SK-N-DZ (cell line): ENCODE measurements at places on chromosomes 11 and 22.
A peak's percentile ranks its signal among the peaks of the same experiment; 100 is the strongest.

GRCh38 chr11:6237761-6238302 is 1.1 kb upstream of the CNGA4 start:
- no peak for DNase-seq

GRCh38 chr11:98564233-98564632 is 456.5 kb upstream of the CNTN5 start:
- DNase-seq = no peak

DNA sequence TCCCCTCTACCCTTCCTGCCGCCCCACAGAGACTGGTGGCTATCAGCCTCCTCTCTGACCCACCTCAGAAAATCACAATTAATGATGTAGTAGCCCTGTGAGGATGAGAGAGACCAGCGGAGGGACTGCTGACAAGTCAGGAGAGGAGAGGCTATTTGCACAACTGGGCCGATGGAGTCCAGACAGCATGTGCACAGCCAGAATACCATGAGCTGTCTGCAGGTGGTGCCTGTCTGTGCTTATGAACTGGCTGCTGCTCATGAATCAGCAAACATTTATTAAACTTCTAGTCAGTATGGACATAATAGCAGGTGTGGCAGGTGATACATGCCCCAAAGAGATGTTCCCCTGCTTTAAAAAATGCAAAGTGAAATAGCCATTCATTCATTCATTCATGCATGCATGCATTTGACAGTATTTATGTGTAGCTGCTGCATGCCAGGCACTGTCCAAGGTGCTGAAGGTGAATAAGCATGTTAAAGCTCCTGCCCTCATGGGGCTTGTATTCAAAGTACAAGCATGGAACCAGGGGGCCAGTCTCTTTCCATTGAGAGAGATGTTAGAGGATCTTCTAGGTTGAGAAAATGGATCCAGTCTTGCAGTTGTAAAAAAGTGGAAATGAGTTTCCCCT is 141.3 kb downstream of the GRIK4 start:
- DNase-seq = no peak

- no peak for DNase-seq
Measured at GRCh38 chr11:11265320-11265719, 87.7 kb downstream of the CSNK2A3 start.

- DNase-seq = no peak
Measured at GRCh38 chr22:30307041-30307574, 17.8 kb upstream of the CASTOR1 start.

GRCh38 chr11:101949680-101950220 is 33.4 kb upstream of the ANGPTL5 start:
- no peak for DNase-seq

DNA sequence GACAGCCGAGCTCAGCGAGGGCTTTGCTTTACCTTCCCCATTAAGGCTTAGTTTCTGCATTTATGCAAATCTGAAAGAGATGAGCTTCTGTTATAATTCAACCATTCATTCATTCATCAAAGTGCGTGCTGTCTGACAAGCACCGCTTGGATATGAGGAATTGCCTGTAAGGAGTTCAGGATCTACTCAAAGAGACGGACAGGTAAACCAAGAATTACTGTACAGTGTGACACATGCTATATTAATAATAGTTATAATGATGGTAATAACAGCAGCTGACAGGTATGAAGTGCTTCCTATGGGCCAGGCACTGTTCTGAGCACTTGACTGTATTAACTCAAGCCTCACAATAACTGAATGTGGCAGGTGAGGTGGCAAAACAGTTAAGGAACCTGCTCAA is 109.9 kb upstream of the TBCEL start:
- no peak for DNase-seq

GRCh38 chr11:78921509-78921908 is 346.8 kb upstream of the NARS2 start:
- peak; percentile 75 for DNase-seq

DNA sequence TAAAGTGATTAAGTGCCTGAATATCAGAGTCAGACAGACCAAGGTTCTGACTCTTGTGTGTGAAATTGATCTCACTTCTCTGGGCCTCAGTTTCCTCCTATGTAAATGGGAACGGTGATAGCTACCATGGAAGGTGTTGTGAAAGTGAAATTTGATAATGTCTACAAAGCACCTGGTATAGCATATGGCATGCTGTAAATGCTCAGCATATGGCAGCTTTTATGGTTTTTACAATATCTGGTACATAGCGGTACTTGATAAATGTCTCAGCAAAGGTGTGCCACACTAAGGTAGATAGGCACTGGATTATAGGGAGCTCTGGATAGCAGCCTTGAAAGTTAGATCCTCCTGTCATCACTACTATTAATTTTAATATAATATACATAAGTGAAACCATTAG is 19.9 kb downstream of the POU2AF2 start:
- no peak for DNase-seq

DNA sequence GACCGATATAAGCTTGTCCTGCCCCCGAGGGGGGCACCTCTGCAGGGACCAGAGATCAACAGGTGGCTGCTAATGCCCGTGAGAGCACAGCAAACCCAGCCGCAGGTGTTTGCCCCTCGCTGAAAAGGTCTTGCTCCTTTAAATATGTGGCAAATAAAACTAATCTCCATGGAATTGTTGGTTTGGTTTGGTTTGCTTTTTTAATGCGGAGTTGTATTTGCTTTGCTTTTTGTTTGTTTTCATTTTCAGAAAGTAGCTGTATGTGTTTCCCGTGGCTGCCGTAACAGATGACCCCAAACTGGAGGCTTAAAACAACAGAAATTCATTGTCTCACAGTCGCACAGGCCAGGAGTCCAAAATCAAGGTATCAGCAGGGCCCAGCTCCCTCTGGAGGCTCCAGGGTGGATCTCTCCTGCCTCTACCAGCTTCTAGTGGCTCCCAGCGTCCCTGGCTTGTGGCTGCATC is 93.0 kb downstream of the CELSR1 start:
- no peak for DNase-seq

DNA sequence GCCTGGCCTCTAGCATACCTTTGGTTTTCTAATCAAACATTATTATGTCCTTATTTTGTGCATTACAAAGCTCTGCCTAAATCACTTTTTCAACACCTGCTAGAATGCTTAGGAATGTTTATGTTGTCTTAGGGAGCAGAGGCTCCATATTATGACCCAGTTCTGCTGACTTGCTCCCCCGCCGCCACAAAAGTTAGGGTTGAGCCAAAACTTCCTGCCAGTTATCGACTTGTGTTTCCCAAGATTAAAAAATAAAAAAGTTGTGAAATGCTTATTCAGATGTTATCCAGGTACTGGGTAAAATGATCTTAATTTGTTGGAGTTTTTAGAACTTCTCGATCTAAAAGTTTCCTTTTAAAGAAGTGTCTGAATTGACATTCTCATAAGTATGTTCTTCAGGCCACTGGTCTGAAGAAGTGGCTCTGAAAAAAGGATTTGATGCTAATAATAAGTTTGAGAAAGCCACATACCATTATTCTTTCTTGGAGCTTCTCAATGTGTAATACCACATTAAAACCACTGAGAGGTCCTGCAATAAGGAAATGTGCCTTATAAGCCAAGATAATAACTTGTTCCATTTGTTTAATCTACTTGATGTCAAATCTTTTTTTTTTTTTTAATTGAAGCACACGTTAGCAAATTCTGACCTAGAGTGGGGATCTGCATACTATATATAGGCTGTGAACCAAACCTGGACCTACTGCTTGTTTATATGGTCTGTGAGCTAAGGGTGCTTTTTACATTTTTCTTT is 2.2 kb downstream of the RNF185 start:
- DNase-seq = no peak

GRCh38 chr11:82012276-82012675 is 721.4 kb downstream of the FAM181B start:
- DNase-seq = no peak

- no peak for DNase-seq
Measured at GRCh38 chr22:17990942-17991341, 33.4 kb downstream of the MICAL3 start.

DNA sequence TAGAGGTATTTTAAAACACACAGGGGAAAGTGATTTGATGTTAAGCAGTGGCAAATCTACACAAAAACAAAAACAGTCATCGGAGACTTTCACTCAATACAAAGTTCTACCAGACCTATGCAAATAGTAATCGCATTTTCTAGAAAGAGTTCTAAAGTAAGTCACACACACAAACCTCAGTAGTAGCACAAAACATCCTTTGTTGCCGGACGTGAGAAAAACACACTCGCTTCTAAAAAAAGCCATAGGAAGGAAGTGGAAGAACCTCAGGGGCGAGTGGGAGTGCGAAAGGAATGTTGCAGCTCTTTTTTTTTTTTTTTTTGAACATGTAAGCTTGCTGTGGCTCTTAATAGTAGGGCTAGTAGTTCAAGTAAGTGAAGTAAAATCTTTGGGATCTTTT is 88.9 kb downstream of the MAML2 start:
- no peak for DNase-seq

DNA sequence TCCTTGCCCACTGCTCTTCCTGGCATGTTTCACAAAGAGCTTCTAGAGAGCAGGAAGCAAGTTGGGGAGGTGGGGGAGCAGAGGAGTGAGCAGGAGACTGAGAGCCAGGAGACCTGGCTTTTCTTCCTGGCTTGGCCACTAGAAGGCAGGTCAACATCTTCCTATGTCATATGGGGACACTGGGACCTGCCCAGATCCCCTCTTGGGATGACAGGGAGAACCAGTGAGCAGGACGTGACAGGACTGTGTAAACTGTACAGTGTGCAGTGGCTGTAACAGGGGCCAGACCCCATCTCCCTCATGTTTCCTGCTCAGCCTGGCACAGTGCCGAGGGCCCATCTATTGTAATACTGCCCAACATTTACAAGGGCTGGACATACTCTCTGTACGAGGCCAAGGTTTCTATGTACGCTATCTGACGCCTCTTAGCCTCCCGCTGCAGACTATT is 29.4 kb downstream of the GDPD5 start:
- no peak for DNase-seq

- DNase-seq = peak; percentile 48
Measured at GRCh38 chr11:61587951-61588727, 7.3 kb upstream of the SYT7 start.

GRCh38 chr11:33874910-33875490 is 16.9 kb downstream of the LMO2 start:
- DNase-seq = no peak

DNA sequence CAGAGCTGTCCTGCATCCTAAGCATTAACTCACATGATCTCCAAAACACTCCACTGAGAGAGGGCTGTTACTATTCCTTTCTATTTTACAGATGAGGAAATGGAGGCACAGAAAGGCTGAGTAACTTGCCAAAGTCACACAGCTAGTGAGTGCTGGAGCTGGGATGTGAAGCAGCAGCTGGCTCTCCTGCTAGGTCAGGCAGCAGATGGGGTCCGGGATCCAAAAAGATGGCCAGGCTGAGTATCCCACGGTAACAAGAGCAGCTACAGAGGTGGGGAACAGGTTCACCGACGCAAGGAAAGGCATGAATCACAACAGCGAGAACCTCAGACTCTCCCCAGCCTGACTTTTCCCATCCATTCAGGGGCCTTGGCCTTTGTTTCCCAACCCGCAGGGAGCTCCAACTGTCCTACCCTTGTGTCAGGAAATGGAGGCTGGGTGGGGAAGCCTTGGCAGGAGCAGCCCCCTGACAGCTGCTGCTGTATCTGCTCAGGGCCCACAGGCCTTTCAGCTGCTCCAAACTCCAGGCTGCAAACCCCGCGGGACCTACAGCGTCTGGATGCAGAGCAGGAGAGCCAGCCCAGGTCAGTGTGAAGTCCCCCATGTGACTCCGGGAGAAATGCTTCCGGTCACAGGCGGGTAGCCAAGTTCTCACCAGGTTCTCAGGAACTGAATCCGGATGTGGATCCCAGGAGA is 29.5 kb downstream of the DKK3 start:
- peak; percentile 92 for DNase-seq

DNA sequence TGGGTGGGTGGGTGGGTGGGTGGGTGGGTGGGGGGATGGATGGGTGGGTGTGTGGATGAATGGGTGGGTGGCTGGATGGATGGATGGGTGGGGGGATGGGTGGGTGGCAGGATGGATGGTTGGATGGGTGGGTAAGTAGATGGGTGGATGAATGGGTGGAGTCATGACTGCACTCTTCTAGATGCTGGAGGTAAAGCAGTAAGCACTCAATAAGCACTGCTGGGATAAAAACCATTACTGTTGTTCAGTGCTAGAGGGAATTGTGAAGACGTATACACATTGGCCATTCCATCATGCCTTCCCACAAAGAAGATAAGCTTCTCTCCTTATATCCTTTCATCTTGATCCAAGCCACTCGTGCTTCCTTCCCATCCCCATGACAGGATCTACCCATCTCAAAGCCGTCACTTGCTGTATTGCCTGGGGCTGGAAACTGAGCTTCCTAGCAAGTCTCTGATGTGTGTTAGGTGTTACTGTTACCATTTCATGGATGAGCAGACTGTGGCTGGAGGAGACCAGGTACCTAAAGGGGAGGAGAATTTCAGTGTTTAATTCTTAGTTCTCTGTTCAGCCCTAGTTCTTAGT is 74.8 kb downstream of the MICAL2 start:
- no peak for DNase-seq

DNA sequence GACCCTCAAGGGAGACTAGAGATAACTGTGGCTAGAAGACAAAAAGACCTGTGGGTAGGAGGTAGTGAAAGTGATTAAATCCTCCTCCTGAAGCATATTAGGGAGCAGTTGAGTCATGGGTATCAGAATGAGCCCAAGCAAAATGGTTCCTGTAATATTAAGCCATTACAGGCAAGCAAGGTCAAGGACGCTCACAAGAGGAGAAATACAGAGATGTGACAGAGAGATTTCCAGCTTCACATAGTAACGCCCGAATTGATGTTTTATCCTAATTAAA is 77.7 kb downstream of the FAM76B start:
- DNase-seq = no peak

DNA sequence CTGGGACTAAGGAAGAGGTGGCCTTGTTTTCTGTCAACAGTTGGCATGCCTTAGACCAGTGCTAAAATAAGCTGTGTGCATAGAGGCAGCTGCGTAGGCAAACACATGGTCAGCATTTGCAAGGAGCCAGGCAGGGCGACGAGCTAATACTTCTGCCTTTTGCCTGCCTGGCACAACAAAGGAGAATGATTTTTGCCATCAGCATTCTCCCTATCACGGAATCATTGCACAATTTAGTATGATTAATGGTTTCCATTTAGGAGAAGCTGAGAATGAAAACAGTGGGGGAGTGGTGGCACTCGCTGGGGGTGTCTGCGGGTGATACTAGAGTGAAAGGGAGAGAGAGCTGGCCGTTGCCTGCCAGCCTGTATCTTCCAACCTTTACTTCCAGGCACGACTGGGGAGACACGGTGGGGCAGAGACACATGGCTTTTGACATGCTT is 336.0 kb downstream of the CADM1 start:
- no peak for DNase-seq

DNA sequence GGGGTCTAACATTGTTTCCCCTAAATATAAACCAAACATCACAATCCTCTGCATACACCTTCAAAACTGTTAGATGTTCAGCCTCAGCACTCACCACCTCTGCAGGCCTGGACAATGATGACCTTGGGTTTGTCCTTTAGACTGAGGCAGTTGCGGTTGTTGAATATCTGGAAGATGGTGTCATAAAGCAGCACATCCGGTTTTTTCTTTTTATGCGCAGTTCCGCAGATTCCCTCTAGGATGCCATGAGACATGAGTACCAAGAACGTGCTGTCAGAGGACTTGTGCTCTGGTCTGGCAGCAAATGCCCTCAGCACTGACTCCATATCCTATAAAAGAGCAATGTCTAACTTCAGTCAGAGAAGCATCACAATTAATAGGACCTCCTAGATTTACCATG is 22.8 kb downstream of the CASP5 start:
- DNase-seq = no peak
